ENCODE measurements at places on chromosomes 6 and 20.

DNA sequence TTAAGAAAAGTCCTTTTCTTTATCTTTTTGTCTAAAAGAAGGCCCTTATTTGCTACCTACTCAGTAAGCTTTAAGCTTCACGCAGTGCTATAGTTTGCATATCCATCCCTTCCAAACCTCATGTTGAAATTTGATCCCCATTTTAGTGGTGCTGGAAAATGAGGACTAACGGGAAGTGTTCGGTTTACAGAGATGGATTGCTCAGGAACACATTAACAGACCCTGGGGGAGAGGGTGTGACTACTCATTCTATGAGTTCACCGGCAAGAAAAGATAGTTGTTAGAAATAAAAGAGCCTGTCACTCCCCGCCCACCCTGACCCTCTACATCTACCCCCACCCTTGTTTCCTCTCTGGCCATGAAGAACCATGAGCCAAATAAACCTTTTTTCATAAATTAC, 546.2 kb downstream of the MEI4 start:
- no peak for DNase-seq

GRCh38 chr6:85372188-85372914, 77.5 kb upstream of the NT5E start:
- peak; percentile 30 for DNase-seq

DNA sequence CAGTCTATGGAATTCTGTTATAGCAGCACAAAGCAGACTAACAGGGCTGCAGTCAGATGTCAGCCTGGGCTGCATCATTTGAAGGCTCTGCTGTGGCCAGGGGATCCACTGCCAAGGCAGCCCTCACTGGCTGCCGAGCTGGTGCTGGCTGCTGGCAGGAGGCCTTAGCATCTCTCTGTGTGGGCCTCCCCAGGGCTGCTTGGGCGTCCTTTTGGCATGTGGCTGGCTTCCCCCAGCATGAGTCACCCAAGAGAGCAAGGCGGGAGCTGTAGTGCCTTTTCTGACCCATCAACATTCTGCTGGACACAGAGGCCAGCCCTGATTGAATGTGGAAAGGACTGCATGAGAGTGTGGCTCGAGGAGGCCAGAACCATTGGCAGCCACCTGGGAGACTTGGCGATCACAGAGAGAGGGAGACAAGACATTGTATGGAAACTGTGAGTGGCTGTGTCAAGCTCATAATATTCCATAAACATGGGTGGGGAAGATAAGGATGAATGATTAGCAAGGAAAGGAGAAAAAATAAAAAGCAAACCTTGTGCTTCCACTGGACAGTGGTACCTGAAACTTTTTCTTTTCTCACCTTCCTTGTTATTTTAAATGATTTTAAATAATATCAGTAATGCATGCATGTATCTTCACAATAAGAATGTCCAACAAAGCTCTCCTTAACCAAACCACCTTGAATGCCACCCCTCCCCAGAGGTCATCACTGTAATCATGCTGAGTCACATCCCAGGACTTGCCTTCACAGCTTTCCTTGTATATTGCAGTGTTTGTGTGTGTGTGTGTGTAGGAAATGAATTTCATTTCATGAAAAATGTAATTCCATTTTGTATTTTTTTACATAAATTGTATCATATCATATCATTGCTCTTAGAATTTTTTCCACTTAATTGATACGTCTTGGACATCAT, 55.0 kb upstream of the VSX1 start:
- peak; percentile 37 for DNase-seq

GRCh38 chr6:13611715-13612114, 3.4 kb upstream of the NOL7 start:
- DNase-seq, result no peak

DNA sequence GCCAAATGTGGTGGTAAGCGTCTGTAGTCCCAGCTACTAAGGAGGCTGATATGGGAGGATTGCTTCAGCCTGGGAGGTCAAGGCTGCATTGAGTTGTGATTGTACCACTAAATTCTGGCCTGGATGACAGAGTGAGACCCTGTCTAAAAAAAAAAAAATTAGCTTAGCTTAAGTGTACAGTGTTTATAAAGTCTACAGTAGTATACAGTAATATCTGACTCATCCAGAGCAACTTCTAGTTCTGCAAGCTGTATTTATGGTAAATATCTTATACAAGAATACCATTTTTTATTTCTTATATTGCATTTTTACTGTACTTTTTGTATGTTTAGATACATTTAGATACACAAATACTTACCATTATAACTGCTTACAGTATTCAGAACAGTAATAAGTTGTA, 58.1 kb downstream of the UQCC1 start:
- DNase-seq, result no peak
